ENCODE measurements at places on chromosomes 2 and 18.

- DNase-seq, result no peak
Observed at GRCh38 chr2:237472187-237472712, 14.8 kb upstream of the MLPH start.

GRCh38 chr2:202754936-202755335, 116.6 kb downstream of the ICA1L start:
- DNase-seq, result no peak

DNA sequence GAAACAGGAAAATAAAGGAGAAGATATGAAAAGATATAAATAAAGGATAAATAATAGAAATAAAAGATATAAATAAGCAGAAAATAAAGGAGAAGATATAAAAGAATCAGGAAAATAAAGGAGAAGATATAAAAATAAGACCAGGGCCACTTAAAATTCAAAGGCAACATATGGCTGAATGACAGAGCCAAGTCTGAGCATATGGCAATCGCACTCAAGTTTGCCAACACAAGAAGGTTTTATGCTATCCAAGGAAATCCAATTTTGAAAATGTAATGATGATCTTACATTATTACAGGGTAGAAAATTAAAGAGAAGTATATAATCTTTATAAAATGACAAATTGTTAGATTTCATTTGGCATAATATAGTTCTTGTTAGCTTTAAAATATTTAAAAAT, 33.6 kb downstream of the USP40 start:
- no peak for DNase-seq

- DNase-seq, result no peak
Observed at GRCh38 chr2:176388861-176389260, 119.6 kb downstream of the MTX2 start.

DNA sequence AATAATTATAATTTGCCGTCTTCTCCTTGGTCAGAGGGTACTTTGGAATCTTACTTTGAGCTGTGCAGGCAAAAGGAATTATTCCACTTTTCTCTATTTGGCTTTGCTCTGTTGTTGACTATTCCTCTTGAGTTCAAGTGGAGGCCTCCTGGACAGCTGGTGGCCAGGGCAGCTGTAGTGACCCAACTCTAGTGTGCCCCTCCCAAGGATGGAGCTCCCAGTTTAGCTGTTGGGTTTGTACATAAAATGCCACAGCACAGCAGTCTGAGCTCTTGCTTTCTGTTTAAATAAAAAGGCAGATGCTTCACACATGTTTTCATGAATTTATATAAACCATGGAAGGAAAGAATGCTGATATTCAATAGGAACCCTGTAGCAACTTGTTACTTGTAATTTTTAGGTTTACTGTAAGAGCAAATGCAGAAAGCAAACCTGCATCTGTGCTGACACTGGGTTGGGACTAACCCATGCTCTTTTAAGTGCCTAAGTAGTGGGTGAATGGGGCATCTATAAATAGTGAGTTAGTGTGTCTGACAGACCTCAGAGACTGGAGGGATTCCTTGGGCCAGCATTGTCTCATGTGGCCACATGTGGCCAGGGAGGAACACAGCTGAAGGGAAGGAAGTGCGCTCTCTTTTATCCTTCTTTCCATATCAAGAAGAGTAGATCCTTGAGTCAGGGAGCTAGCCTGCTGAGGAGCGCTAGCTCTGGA, 121.8 kb downstream of the FHOD3 start:
- DNase-seq, result no peak

All from activated naive CD8-positive, alpha-beta T cell treated with anti-CD3 and anti-CD28 coated beads for 36 hours (primary cell).